ENCODE measurements at places on chromosomes 5 and 9. TPM values are rescaled to one million over a fixed set of nuclear protein-coding genes. Genes with fewer than 3 reads are reported as not detected.

Gene OTP
- polyA plus RNA-seq, result not detected

Gene GARNL3
- polyA plus RNA-seq, result 24.0 TPM

Gene CFAP77
- polyA plus RNA-seq, result 0.13 TPM

Gene FCN2
- 0.04 TPM for polyA plus RNA-seq

Gene PRELID2
- polyA plus RNA-seq, result 29.0 TPM

Gene TUSC1
- polyA plus RNA-seq, result 13.2 TPM
